ENCODE measurements at places on chromosomes 16 and 17. TPM values are rescaled to one million over a fixed set of nuclear protein-coding genes. Genes with fewer than 3 reads are reported as not detected.

Gene WFDC1
- total RNA-seq, result not detected

Gene CPNE7
- 0.84 TPM for total RNA-seq

DNA sequence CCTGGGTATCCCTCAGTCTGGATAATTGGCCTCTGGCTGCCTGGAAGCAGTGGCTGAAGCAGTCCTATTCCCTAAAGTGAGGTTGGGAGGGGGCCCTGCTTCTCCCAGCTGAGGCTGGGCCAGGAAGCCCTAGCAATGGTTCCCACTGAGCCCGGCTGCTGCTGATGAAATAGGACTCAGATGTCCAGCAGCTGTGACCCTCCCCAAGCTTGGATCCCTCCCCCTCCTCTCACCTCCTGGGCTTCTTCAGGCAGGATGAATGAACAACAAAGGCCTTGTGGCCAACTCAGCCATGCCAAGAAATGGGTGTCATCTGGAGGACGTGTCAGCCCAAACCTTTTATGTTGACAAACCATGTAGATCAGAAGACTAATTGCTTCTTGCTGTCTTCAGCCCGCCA is 42.0 kb downstream of the AXIN2 start:
- no peaks in the 10 kb centered on the region for H3K4me1 ChIP-seq
- no peak overlapping the region for H3K27ac ChIP-seq
- H3K4me3 ChIP-seq, result no peak overlapping the region
- no peaks in the 10 kb centered on the region for H3K27me3 ChIP-seq

Gene LLGL1
- 4.1 TPM for total RNA-seq

Measured in pancreas (tissue), 10 donors.